NCI-H510A (cell line): ENCODE measurements at places on chromosomes 3 and 15.

DNA sequence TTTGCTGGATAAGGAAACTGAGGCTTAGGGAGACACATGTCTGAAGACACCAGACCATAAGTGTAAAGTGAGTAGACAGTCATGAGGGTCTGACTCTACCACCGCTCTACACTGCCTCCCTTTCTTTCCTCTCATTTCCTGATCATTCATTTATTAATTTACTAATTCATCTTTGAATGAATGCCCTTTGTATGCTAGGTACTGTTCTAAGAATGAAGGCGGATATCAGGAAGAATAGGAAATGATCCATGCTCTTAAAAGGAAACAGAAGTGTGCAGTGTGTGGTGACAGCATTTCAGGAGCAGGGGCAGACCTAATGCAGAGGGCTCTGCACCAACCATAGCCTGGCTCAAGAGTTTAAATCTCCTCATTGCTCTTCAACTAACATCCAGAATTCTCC, 31.8 kb upstream of the PSMD6 start:
- no peak for DNase-seq

GRCh38 chr3:141288336-141288990, 56.8 kb downstream of the PXYLP1 start:
- no peak for DNase-seq

DNA sequence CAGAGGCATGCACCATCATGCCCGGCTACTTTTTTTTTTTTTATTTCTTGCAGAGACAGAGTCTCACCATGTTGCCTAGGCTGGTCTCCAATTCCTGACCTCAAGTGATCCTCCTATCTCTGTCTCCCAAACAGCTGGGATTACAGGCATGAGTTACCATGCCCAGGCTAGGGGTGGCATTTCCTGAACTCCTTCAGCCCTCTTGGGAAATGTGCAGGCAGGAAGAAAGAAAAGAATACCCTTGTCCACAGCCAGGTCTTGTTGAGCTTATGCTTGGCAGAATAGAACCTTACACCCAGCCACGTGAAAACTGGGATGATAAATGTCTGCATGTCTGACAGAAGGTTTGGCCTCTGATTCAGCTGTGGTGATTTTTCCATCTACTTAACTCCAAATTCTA, 30.2 kb upstream of the SNRPN start:
- DNase-seq, result no peak

DNA sequence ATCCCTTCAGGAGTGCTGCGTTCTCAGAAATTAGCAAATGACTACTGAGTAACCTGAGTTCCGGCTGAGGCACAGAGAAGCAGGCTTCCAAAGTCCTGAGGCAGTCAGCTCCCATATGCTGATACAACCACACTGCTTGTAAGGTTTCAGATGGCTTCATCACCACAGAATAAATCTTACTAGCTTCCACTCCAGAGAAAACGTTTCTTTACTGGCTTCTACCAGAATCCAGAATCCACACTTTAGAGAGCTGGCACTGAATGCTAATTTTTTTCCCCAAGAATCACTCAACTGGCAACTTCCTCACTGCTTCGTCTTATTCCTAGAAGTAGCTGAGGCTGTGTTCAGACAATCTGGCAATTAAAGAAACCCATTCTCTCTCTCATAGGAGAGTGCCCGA, 21.4 kb downstream of the TAMM41 start:
- no peak for DNase-seq

- no peak for DNase-seq
Observed at GRCh38 chr3:102181175-102181920, 253.5 kb upstream of the ZPLD1 start.

DNA sequence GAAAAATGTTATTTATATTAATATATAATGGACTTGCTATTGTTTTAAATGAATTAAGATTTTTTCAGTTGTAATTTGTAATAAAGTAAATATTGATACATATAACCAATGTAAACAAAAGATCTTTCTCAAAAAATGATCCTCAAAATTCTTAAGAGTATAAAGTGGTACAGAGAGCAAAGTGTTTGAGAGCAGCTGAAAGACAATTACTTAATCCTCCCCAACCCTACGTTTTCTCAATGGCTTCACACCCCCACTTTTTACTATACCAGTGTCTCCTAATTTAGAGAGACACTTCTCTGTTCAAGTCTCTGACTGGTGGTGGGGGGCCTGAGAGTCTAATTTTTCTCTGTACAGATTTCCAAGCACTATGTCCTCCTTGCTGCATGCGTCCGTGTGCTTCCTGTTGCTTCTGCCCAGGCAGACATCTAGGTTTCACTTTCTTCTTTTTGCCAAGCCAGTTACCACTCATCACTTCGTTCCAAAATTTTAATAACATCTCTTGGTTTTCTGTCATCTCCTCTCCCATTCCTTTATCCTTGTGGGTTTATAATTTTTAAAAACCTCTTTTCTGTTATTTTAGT, 276.3 kb upstream of the DNAJC19 start:
- no peak for DNase-seq

- no peak for DNase-seq
Observed at GRCh38 chr3:55180161-55180560, 252.3 kb upstream of the LRTM1 start.

DNA sequence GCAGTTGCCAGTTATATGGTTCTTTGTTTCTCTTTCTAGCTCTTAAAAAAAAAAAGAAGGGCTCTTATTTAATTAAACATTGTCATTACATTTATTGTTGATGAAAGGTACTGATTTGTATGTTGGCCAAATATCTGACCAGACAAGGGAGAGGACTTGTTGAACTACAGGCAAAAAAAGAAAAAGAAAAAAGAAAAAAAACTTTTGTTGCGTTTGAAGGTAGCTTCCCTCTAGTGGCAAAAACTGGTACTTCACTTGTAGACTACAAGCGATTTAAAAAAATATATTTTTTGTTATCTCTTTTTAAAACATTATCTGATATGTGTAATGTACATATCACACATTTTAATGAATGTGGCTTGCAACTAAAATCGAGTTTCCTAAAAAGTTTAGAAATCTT, 280.6 kb downstream of the ROBO2 start:
- DNase-seq, result no peak

DNA sequence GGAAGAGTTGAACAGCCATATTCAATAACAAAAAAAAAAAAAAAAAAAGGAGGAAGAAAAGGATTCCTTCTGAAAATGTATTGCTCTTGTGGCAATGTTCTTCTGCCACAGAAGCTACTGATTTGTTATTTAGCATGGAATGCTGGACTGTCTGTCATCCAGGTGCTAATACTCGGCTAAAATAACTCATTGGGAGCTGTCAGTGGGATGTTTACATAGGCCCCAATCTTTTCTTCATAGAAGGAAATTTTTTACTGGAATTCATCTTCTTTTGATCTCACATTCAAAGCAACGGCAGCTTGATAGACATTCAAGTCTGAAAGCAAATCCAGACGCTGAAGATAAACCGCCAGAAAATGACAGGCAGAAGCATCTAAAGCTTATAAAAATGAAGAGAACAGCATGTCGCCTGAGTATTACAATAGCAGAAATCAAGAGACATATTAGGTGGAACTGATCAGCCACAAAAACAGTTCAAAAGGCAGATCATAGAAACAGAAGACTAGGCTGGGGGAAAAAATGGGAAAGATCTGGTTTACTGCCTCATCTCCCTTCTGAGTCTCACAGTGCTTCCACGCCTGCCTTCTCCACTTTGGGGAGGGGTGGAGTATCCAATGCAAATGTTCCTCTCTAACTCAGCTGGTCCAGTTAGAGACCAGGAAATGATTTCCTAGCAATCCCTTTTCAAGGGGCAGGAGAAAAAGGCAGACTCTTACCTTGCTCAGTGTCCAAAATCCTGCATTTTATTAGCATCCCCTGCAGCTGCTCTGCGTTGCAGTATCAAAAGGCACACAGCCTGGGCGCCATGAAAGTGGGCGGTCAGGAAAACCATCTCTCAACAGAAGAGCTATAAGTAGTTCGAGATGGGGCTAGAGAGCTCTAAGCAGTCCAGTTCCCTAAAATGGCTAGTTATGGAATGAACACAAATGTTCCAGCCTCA, 451.9 kb downstream of the FOXP1 start:
- no peak for DNase-seq
